ENCODE measurements at places on chromosomes 2 and 18. TPM values are rescaled to one million over a fixed set of nuclear protein-coding genes. Genes with fewer than 3 reads are reported as not detected.

GRCh38 chr2:68404164-68404563 lies 39.1 kb downstream of the PLEK start:
- DNase-seq, result no peak

- DNase-seq, result no peak
Observed at GRCh38 chr2:227509824-227510619, 38.1 kb downstream of the AGFG1 start.

- no peak for DNase-seq
Observed at GRCh38 chr2:9370746-9371145, 52.6 kb downstream of the ITGB1BP1 start.

The MPP4 gene
- total RNA-seq, result 0.13 TPM

The PRSS56 gene
- total RNA-seq, result not detected

- no peak for DNase-seq
Observed at GRCh38 chr2:172296267-172297046, 130.9 kb upstream of the ITGA6 start.

DNA sequence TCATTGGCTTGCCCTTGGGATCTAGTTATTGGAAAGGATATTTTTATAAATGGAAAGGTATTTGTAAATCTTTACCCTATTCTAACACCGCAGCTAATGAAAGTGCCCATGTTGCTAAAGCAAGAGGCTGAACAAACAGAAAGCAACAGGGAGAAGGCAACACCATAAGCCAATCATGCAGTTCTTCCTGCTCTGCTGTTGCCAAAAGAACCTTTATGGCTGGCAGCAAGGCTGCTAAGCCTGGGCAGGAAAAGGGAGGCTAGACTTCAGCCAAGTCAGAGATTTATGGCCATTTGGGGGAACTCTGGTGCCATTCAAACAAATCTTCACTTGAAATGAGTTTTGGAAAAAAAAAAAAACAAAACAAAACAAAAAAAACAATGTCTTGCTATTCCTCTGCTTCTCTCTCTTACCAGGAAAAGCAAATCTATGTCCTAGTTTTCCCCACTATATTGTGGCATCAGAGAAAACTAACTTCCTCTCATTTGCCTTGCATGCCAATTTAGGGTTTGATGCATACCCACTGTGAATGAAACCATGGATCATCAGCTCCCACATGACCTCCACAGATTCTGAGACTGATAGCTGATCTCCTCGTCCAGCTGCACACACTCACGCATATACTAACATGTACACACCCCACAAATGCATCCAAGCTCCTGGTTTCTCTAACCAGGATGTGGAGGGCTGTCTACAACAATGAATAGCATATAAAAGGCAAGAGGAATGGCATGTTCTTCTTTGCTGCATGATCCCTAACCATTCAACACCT lies 179.3 kb downstream of the C1D start:
- DNase-seq, result no peak

The UGT1A4 gene
- total RNA-seq, result not detected

The ERFE gene
- total RNA-seq, result 0.41 TPM

DNA sequence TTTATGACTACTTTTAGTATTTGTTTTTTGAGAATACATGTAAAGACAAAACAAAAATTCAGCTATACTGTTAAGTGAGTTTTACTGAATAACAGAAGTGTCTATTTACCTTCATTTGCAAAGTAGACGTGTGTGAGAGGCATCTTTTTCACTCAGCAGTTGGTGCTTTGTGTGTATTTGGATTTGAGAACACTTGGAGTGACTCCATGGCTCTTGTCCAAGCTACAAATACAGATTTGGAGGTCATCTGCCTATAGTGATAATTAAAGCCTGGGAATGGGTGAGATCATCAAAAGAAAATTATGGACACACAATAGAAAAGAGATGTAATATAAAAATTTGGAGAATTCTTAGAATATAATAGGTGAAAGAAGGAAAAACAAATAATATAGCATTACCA lies 6.2 kb downstream of the NAB1 start:
- no peak for DNase-seq

GRCh38 chr18:50986360-50987087 lies 18.7 kb downstream of the ELAC1 start:
- DNase-seq, result no peak

- DNase-seq, result no peak
Observed at GRCh38 chr18:49959176-49959575, 145.8 kb upstream of the ACAA2 start.

GRCh38 chr2:70474256-70474848 lies 79.3 kb downstream of the TGFA start:
- DNase-seq, result no peak

GRCh38 chr2:174787487-174788205 lies 23.4 kb upstream of the CHRNA1 start:
- DNase-seq, result no peak

The FBXO15 gene
- 5.4 TPM for total RNA-seq

- DNase-seq, result no peak
Observed at GRCh38 chr2:3356799-3357198, 20.8 kb downstream of the EIPR1 start.

GRCh38 chr2:222568865-222569264 lies 87.0 kb downstream of the FARSB start:
- DNase-seq, result no peak

DNA sequence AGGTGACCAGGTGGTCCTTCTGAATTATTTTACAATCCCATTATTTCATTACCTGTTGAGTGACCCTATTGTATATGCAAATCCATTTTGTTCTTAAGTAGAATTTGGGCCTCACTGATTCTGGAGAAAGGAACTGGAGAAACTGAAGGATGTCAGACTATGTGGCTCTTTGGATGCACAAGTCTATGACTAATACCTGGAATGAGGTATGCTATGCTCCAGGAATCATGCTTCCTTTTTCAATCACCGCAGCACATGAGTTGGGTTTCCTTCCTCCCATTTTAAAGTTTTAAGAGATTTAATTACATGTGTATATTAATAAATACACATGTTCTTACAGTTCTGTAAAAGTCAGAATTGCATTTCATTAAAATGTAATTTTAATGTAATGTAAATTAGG lies 253.9 kb upstream of the VWC2L start:
- DNase-seq, result no peak

DNA sequence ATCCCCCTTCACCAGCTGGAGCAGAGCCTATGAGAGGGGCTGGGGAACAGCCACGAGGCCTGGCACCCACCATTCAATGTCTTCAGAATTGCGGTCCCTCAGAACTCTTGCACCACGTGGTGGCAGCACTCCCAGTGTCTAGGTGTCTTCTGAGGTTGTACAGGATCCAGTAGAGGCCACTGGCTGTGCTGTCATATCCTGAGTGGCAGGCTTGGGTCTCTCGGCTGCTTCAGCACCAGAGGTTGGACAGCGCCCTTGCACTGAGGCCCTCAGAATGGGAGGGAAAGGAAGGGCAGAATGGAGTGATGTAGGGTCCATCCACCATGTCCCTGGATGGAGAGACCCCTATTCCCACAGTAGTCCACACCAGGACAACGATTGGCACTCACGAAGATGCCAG lies 112.0 kb upstream of the TEKT4 start:
- DNase-seq, result peak; percentile 72

GRCh38 chr2:236849940-236850339 lies 235.7 kb upstream of the COPS8 start:
- DNase-seq, result no peak

GRCh38 chr2:79630060-79630459 lies 117.2 kb downstream of the CTNNA2 start:
- no peak for DNase-seq

- DNase-seq, result no peak
Observed at GRCh38 chr18:30684825-30685481, 357.6 kb downstream of the DSC3 start.

- DNase-seq, result no peak
Observed at GRCh38 chr2:29226808-29227207, 111.6 kb downstream of the CLIP4 start.

The UPP2 gene
- not detected for total RNA-seq

The KCMF1 gene
- 84.6 TPM for total RNA-seq

- no peak for DNase-seq
Observed at GRCh38 chr2:127893494-127893893, 7.7 kb upstream of the AMMECR1L start.

GRCh38 chr2:8543383-8544170 lies 138.3 kb upstream of the ID2 start:
- DNase-seq, result no peak

DNA sequence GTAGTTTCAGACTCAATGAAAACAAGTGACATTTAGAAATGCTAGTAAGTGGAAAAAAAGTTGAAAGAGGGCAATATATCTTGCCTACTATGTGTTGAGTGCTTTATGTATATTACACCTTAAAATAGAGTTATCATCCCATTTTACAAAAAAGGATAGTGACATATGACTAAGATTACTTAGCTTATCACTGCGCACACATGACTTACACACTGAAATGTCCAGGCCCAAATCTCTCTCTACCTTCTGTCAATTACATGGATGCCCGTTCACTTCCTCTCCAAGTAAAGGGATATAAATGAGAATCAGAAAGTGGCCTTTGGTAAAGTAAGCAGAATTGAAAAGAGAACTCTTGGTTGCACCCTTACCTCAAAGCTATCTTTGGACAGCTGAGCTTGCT lies 3.6 kb upstream of the PARD3B start:
- no peak for DNase-seq

DNA sequence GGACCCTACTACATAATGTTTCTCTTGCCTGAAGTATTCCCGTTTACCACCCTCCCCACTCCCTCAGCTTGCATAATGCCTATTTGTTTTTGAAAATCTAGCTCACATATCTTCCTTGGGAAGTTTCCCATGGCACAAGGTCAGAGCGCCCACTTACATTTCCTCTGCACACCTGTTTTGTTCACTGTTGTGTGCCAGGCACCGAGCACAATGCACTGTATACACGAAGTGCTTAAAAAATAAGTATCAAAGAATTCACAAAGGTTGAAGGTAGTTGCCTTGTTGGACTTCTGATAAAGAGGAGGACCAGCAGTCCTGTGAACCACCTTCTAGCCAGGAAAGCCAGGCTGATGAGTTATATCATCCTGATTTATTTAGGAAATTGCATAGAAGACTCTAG lies 16.8 kb upstream of the RHOB start:
- DNase-seq, result no peak

DNA sequence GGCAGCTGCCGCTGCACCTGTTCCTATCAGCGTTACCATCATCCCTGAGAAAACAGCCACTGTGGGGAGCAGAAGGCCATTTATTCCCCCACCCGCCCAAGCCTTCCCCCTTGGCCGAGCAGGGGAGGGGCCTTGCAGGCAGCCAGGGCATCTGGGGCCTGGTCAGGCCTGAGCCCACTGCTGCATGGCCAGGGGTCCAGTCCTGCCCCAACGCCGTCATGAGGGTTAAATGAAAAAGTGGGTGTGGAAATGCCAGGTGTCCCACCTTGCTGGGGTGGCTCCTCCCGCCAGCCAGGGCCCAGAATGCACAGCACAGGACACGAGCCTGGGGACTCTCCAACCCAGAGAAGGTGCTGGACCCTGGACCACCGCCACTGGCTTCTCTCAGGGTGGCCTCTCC lies 14.2 kb downstream of the ANO7 start:
- no peak for DNase-seq

- DNase-seq, result no peak
Observed at GRCh38 chr2:153488072-153488471, 9.5 kb upstream of the RPRM start.

DNA sequence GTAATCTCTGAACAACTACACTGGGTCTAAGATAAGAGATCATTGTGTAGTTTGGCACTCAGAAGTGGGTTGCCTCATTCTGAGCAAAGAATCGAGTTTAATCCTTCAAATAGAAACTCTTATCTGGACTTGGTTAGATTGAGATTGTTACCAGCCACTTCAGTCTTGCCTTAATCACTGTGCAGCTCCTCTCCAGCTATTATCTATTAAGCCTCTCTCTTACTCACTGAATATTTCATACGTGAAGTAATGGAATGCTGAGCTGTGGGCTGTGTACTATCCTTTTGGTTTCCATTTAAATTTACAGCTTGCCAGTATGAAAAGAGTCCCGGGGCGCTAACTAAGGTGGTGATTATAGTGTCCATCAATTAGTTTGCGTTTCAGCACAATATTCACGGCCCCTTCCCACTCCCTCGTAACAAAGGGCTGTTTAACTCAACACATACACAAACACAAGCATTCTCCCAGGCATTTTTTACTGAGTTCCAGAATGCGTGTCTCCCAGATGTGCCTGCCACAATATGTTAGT lies 65.7 kb upstream of the NCKAP5 start:
- DNase-seq, result no peak

The TUBA3E gene
- total RNA-seq, result not detected

The TRAF3IP1 gene
- total RNA-seq, result 17.1 TPM

- DNase-seq, result no peak
Observed at GRCh38 chr2:40244251-40244650, 207.6 kb downstream of the SLC8A1 start.

The EVA1A gene
- 19.9 TPM for total RNA-seq

The HDHD2 gene
- 26.0 TPM for total RNA-seq

The RND3 gene
- 2.9 TPM for total RNA-seq

The CHRNG gene
- total RNA-seq, result not detected

The ALPP gene
- not detected for total RNA-seq

- DNase-seq, result no peak
Observed at GRCh38 chr2:74094291-74094690, 53.4 kb downstream of the BOLA3 start.

GRCh38 chr2:45595721-45596435 lies 15.2 kb downstream of the SRBD1 start:
- no peak for DNase-seq

DNA sequence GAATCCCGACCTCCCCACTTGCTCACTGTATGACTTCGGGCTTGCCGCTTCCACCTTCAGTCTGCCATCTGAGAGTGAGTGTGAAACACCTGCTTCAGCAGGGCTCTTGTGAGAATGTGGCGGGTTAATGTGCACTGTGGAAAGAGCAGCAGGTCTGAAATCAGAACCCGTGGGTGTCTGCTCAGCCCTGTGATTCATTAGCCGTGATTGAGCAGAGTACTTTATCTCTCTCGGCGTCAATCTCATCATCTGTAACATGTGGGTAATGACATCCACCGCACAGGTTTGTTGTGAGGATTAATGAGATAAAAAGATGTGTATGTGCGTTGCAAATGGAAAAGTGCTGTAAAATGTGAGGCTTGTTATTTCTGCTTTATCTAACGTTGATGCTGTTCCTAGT lies 128.6 kb downstream of the LRATD1 start:
- no peak for DNase-seq

The IGFBP2 gene
- 1,170 TPM for total RNA-seq

The MAPK4 gene
- total RNA-seq, result 0.21 TPM

The AKAIN1 gene
- total RNA-seq, result not detected

GRCh38 chr18:74529811-74530583 lies 4.3 kb upstream of the CNDP1 start:
- DNase-seq, result no peak

The XDH gene
- 1.0 TPM for total RNA-seq
